ENCODE measurements at places on chromosomes 3 and 15.

DNA sequence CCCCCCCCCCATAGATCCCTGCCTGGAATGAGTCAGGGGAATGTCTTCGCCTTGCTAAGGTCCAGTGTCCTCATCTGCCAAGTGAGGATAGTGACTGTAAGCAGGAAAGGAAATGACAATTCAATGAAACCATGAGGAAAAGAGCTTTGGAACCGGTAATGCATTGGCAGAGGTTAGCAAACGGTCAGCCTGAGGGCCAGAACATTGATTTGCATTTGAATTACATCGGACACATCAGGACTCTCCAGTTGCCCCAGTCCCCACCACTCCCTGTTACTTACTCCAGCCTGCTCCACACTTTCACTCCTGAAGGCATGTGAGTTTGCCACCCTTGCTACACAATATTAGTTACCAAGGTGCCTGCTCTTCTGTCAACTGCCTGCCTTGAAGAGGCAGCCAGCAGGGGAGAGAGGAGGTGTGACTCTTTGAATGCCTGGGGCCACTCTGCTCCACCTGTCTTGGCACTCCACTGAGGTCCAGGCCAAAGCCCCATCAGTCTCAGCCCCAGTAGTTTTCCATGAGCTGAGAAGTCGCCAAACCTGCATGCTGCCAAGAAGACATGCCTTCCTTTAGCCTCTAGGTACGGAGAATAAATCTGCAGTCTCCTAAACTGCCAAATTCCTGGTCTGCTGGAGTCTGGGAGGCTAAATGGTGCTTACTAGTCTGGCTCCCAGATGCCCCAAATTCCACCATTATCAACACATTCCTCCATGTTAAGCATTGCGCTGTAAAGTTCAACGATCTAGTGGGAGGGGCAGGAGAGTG is 191.7 kb upstream of the TLE3 start:
- DNase-seq = peak; percentile 87

DNA sequence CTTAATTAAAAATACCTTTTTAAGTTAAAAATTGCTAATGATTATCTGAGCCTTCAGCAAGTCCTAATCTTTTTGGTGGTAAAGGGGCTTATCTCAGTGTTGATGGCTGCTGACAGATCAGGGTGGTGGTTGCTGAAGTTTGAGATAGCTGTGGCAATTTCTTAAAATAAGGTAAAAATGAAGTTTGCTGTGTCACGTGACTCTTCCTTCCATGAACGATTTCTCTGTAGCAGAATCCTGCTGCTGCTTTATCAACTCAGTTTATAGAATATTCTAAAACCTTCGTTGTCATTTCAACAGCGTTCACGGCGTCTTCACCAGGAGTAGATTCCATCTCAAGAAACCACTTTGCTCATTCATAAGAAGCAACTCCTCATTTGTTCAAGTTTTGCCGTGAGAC is 110.1 kb downstream of the SUCNR1 start:
- no peak for DNase-seq

DNA sequence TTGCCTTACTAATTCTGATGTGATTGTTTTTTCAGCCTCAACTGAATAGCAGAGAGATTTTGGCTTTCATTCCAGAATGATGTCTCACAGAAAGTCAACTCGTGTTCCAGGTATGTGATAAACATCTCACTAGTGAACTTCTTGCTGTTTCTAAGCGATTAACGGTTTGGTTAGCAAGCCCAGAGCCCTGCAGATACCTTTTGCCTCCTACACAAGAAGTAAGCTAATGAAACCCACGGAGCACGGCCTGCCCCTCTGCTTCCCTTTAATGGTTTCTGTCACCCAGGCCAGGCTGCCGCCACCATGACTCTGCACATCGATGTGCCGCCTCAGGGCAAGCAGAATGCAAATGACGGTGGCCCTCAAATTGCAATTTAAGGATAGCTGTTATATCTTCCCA is 155.9 kb upstream of the ICE2 start:
- DNase-seq = no peak

DNA sequence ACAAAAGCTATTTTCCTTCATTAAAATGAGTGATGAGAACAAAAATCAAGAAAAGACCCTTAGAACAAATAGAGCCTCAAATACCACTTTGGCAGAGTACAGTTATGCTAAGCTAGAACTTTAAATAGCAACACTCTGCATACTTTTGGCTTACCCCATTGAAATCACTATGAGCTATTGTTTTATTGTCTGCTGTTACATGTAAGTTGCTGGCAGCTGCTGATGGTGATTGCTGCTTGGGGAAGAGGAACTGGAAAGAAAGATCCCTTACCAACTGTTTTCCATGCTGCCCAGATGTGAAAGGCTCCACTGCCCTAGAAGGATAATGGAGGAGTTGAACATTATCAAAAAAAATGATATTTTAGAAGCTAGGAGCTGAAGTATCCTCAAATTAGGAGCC is 135.4 kb downstream of the SYNPR start:
- DNase-seq = no peak

DNA sequence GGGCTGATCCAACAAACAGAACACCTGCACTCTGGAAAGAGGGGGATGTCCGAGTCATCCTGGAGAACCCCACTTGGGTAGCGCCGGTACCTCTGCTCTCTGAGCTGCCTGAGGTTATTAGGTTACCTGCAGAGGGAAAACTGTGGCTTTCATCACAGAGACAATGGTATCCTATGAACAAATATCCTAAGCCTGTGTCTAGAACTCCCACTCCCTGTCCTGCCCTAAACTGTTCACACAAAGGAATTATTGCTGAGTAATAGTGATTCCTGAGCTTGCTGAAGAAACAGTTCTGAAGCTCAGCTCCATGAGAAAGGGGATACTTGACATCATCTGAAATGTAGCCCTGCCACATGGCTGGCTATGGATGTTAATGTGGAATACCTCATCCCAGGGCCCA is 31.9 kb upstream of the WNT5A start:
- DNase-seq = no peak

DNA sequence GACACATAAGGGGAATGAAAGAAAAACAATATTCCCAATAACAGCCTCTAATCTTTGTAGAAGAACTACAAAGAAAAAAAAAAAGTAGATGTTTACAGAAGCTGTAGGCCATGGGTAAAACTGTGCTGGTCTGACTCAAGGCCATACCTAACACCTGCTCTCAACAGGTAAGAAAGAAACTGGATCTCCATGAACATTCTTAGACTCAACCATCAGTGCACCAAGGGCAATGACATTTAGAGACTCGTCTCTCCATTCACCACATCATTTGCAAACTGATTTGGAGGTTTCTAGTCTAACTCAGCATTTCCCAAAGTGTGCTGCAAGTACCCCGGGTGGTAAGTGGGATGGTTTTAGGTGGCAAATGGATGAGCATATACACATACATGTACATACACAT is 164.2 kb downstream of the FOXP1 start:
- no peak for DNase-seq

DNA sequence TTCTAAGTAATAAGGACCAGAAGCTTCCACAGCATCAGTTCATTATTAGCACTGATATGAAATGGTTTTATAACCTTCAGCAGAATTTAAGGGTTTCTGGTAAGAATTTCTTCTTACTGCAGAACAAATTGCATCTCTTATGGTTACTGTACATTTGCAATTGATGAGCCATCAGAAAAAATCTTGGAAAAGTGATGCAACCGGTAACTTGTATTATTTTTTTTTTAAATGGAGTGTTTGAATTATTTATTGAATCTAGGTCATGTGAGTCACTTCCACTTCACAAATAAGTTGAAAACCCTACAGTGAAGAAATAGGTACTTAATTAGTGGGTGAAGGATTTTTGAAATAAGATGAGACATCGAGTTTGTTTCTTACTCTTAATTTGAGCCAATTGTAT is 786.0 kb downstream of the TUSC7 start:
- DNase-seq = no peak

DNA sequence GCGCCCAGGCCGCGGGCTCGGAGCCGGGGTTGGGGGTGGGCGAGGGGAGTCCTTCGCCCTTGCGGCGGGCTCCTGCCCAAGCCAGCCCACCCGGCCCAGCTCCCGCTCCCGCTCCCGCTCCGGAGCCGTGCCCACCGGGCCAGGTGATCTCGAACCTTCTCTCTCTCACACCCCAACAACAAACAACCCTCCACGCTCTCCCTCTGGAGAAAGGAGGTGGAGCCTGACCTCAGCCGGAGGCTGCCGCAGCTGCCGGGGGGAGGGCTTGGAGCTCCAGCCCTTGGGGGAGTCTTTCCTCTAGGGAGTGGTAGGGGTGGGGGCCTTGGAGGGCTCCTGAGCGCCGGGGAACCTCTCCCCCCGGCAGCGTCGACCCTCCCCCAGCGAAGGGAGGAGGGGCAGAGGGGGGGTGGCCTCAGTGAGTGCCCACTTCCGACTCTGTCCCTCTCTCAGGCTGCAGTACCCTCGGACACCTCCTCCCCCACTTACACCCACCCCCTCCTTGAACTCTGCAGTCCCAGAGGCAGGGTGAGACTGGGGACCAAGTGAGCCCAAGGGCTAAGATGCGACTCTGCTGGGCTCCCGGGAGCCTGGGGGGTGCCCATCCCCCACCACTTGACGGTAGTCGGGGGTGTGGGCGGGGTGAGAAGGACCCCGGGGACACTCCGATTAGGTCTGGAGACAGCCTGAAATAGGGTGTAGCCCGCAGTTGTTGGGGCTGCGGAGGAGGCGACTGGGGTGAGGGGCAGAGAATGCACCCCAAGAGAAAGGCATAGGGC is 4.4 kb upstream of the BAHD1 start:
- peak; percentile 87 for DNase-seq

DNA sequence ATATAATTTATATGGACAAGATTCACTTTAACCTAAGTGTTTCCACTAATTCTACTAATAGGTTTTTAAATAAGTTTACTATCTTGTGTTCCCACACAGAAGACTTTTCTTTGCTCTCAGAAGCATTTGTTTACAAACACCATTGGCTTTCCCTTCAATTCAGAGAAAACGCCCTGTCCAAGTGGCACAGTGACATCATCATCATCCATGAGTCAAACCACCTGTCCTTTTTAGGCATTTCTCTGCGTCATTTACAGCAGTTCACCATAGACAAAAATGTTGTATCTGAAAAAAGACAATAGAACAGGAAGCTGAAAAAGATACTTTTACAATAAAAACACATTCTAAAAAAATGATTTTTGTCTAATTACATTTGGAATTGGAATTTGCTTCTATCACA is 9.3 kb upstream of the BCL2L10 start:
- no peak for DNase-seq

DNA sequence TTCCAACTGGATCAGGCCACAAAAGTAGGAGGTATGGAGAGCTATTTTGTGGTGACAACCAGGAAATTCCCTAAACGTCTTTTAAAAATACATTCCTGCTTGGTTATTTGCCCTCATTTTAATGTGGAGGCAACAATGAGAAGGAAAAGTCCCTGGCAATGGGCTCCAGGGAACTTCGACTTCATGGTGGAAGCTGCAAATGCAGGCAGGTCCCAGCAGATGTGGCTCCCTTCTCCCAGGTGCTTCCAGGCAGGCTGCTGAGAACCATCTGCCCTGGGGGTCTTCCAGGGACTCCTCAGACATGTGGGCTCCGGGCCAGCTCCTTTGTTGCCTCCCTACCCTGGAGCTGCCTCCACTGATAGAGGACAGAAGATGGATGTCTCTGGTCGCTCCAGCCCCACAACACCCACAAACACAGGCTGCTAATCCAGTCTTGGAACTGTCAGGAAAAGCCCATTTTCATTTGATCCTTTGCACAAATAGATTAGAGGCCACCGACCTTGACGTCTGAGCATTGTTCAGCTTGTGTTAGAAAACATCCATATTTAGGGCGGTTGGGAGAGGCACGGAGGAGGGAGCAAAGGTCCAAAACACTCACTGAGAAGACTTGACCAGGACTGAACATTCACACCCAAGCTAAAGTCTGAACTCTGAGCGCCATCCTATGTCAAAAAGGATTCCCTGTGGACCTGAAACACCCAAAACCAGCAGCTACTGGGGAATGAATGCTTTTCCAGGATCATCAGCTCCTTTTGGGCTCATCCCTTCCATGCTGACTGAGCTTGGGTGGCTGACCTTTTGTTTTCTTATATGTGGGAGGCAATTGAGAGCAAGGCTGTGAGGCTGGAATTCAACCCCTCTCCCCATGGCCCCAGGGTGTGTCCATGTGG is 30.2 kb upstream of the SLCO2A1 start:
- DNase-seq = no peak

All from stomach (tissue), 19 donors.